M059J (cell line): ENCODE measurements at places on chromosomes 11 and 22.

GRCh38 chr22:29947410-29948384, 64.7 kb downstream of the MTMR3 start:
- no peak for DNase-seq

- peak; percentile 16 for DNase-seq
Observed at GRCh38 chr11:45737056-45737455, 67.9 kb upstream of the SLC35C1 start.

DNA sequence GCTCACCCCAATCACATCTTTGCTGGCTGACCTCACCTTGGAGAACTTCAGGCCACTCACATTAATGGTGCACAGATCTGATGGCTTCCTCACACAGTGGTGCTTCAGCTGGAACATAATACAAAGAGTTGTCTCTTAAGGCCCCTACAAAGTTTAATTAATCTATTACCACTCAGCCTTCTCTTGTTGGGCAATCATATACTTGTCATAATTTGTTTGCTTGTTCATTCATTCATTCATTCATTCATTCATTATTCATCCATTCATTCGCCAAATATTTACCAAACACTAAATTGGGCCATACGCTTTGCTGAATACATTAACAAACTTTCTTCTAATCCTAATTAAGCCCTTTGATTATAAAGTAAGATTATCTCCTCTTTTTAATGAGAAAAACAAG, 15.1 kb downstream of the XRRA1 start:
- no peak for DNase-seq

GRCh38 chr11:69180226-69180625, 24.5 kb downstream of the SMIM38 start:
- DNase-seq, result no peak

- no peak for DNase-seq
Observed at GRCh38 chr22:49140911-49141665, 686.6 kb downstream of the BRD1 start.

DNA sequence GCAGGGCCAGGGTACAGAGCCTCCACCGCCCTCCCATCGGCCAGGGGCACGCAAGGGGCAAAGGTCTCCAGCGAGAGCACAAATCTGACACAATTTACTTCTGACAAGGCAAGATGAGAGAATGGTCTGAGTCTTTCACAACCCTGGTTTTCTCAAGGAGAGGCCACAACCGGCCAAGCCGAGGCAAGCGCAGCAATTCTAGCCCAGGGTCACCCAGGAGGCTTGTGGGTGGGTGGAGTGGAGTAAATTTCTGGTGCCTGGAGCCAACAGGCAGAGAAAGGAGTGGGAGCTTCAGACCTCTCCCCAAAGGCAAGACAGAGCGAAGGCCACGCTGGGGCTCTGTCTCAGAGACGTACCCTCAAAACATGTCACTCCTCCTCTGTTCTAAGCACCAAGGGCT, 9.3 kb downstream of the LARGE2 start:
- DNase-seq, result no peak

DNA sequence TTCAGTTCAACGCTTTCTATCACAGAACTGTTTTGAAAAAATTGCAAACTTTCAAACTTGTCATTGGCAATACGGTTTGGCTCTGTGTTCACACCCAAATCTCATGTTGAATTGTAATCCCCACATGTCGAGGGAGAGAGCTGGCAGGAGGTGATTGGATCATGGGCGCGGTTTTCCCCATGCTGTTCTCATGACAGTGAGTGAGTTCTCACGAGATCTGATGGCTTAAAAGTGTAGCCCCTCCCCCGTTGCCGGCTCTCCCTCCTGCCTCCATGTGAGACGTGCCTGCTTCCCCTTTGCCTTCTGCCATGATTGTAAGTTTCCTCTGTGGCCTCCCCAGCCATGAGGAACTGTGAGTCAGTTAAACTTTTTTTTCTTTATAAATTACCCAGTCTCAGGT, 1144.0 kb downstream of the BRD1 start:
- no peak for DNase-seq

- DNase-seq, result no peak
Observed at GRCh38 chr11:446891-447290, 3.2 kb upstream of the PTDSS2 start.

DNA sequence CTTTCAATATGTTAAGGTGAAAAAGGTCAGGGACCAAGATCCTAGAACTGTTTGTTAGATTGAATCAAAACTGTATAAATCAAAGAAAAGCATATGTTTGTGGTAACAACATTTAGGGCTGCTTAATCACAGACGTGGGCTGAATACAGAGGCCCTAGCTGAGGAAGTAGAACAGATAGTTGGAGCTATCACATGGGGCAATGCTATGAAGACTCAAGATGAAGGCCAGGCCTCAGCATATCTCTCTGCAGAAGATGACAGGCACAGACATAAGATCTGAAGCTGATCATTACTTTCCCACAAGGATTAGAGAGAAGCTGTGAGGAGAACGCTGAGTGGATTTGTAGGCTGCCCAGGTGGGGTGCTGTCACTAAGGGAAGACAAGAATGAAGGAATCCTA, 158.6 kb upstream of the CARD18 start:
- no peak for DNase-seq

DNA sequence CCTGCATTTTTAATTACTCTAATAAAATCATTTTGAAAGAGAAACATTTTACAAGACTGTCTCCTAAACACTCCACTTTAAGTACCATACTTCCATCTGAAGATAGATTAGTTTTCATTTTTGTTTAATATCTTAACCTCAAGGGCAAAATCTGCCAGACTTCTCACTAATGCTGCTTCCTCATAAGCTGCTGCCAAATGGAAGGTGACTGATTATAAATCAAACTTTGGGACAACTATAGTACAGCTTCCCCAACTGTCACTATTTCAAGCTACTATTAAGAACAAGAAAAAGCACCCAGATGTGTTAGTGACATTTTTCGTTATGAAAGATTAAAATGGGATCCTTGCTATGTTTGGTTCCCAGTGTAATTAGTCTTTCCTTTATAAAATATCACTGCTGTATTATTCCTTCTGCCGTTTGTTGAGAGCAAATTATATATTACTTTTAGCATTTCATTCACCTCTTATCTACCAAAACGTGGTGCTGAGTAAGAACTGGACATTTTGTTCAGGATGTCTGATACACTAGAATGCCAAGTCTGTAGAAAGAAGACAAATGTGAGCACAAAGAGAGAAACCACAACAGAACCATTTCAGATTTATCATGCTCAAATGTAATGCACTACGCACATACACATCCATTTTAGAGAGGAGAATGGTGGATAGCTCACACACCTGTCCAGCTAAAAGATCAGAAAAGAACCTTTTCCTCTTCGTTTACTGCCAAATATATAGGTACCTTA, 312.2 kb upstream of the C11orf87 start:
- no peak for DNase-seq

GRCh38 chr11:10450462-10451425, 4.3 kb upstream of the AMPD3 start:
- peak; percentile 66 for DNase-seq

DNA sequence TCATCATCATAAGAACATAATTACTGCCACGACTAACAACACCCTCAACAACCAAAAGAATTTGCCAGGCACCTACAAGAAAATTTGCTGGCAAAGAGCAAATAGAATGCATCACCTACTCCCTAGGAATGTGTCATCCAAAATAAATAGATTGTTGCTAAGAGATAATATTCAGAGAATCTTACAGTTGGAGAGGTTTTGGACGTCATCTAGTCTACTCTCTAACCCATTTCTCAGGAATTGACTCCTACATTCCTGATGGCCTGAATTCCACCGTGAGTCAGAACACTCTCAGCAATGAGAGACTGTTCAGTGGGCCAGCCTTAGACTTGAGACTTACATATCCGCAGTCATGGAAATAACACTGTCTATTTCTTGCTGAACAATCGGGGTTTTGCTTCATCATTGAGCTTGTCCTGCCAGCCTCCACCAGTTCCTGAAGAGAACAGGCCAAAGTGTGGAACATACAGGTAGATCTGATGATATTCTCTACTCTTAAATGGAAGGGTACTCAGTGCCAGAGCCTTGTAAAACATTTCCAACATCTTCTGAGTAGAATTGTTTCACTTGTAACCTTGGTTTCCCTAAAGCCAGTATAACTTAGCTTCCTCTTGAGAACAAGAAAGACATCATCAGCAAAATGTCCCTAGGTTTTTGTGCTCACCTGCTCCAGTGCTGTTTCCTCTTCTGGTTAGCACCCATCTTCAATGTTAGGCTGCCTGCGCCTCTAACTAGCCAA, 8.3 kb downstream of the KIRREL3 start:
- DNase-seq, result peak; percentile 99
